ENCODE measurements at places on chromosomes 16 and 17. TPM values are rescaled to one million over a fixed set of nuclear protein-coding genes. Genes with fewer than 3 reads are reported as not detected.

- no peak for DNase-seq
Measured at GRCh38 chr17:9054126-9054975, 33.0 kb downstream of the NTN1 start.

- peak; percentile 51 for DNase-seq
Measured at GRCh38 chr17:29292071-29292991, 1.6 kb downstream of the NUFIP2 start.

- no peak for DNase-seq
Measured at GRCh38 chr17:58272367-58273280, 8.1 kb downstream of the MPO start.

GRCh38 chr16:75317101-75317522 lies 65.7 kb upstream of the BCAR1 start:
- no peak for DNase-seq

DNA sequence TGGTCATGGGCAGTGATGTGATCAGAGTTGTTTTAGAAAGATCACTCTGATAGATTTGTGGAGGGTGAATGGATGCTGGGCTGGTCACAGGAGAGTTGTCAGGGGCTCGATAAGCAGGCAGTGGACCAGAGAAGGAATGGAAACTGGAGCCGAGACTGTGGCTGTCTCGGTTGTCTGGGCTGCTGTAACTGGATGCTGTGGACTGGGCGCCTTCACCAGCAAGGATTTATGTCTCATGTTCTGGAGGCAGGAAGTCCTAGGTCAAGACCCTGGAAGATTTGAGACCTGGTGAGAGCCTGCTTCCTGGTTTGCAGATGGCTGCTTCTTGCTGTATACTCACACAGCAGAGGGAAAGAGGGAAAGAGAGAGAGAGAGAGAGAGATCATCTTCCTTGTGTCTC lies 203.6 kb downstream of the HS3ST4 start:
- peak; percentile 14 for DNase-seq

DNA sequence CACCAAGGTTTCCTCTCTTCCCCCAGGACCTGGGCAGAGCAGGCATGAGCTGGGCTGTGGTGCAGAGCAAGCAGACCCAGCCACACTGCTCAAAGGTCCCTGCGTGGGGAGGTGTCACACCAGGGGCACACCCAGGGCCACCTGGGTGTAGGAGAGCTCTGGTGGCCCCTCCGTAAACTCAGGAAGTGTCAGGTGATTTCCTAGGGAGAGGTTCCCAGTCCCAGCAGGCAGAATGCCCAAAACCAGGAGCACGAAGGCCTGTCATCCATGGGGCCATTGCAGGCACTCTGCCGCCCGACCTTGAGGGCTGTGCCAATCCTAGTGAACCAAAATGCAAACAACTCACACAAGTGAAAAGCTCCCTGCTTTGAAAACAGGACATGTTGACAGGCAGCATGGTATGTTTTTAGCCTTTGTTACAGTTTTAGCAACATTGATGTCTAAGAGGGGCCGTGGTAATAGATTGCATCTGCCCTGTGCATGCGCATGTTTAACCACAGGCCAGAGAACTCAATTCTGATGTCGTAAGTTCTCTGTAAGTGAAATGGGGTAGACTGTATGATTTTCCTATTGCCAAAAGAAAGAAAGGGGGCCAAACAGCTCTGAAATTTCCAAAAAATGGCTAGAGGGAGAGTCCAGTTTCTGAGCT lies 21.3 kb downstream of the CIBAR2 start:
- no peak for DNase-seq

DNA sequence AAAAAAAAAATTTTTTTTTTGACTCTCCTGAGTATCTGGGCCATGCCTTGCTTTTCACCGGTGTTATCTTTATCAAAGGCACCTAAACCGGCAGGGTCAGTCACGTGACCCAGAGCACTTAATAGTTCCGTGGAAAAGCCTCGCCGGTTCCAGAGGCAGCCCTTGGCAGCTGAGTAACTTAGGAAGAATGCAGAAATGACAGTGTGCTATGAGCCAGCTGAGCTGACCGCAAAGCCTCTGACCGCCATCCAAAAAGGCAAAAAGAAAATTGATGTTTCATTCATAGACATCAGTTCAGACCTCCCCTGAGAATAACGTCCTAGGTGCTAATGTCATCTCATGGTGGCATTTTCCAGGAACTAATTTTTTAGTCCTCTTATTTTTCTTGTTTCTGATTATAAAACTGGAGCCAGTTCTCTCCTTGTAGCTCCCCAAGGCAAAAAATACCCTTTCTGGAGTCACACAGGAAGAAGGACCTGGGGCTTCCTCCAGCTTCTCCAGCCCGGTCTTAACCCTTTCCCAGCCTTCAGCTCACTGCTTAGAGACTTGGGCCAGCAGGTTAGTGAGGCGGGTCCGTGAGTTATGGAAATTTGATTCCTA lies 122.6 kb downstream of the SOCS1 start:
- DNase-seq, result peak; percentile 88

DNA sequence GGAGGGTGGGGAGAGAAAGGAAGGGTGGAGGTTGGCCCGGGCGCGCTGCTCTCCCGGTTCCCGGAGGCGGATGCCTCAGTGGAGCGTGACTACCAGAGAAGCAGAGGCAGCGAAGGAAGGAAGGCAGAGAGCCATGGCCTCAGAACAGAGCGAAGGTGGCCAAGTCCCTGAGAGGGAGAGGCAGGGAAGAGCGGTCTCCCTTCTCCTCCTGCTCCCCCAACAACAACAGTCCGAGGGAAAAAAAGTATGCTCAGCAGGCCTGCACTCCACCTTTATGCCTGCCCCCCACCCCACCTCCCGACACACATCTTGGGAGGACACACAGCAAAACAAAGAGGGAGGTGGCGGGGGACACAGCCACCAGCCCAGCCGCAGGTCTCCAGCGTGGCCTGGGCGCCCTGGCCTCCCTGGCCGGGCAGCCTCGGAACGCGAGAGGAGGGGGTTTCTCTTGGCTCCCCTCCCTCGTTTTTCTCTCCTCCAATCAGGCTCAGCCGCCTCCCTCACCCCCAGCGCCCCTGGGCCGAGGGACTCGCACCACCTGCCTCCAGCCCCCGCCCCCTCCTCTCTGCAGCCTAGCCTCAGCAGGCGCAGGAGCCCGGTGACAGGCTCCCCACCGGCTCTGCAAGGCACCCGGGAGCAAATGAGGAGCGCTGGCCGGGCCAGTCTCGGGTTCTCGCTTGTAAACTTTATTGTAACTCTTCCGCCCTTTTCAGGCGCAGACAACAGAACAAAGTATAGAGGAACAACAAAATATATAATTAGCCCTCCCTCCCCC lies 1.1 kb upstream of the HOXB7 start:
- DNase-seq, result peak; percentile 79

DNA sequence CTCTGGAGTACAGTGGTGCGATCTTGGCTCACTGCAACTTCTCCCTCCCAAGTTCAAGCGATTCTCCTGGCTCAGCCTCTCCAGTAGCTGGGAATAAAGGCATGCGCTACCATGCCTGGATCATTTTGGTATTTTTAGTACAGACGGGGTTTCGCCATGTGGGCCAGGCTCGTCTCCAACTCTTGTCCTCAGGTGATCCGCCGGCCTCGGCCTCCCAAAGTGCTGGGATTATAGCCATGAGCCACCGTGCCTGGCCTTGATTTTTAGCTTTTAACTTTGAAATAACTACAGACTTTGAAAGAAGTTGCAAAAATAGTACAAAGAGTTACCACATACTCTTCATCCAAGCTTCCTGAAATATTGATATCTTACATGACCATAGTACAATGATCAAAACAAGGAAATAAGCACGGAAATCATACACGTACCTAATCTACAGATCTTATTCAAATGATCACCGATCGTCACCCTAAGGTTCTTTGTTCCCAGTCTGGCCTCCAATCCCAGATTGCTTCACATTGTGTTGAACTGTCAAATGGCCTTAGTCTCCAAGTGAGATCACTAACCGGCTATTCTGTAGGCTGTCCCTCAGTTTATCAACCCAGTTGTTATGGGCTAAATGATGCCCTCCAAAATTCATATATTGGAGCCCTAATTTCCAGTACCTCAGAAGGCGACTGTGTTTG lies 18.4 kb downstream of the NPIPA1 start:
- DNase-seq, result no peak

GRCh38 chr17:979212-979538 lies 401 bp downstream of the NXN start:
- DNase-seq, result no peak

DNA sequence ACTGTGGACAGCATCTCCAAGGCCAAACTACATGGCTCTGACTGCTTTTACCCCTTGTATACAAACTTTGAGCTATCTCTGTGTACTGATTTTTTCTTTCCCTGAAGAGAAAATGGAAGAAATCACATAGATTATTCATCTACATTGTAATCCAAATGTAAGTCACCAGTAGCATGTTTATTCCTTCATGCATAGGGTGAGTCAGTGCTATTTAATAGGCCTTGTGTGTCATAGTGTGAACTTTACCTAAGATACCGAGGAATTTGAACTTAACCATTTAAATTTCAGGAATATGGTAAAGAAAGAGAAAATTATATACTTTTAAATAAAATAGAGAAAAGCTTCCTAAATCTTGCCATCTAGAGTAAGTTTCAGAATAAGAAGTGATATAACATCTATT lies 16.5 kb downstream of the PHKB start:
- DNase-seq, result no peak

- DNase-seq, result no peak
Measured at GRCh38 chr17:73285603-73285908, 23.9 kb upstream of the CPSF4L start.

DNA sequence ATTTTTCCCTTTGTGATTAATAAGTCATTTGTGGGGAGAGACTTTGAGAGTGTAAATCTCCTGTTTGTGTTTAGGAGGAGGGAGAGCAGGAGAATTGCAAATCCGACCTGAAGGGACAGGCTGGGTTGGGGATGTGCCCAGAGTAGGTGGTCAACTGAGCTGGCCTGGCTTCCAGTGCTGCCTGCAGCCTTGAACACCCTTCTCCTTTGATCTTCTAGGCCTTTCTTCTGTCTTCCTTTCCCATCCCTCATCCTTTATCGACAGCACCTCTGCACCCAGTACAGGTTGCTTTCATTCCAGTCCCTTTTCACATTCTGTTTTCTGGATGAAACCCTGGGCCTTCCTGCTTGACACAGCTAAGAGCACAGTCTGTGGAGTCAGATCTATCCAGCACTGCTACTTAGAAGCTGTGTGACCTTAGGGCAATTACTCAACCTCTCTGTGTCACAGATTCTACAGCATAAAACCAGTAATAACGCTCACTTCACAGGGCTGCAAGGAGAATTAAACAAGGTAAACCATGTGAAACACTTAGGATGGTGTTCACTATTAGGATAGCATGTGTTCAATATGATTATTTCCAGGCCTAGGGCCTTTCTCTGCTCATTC lies 1.0 kb upstream of the CSNK2A2 start:
- DNase-seq, result no peak

- DNase-seq, result no peak
Measured at GRCh38 chr16:23537390-23537789, 19.8 kb downstream of the EARS2 start.

DNA sequence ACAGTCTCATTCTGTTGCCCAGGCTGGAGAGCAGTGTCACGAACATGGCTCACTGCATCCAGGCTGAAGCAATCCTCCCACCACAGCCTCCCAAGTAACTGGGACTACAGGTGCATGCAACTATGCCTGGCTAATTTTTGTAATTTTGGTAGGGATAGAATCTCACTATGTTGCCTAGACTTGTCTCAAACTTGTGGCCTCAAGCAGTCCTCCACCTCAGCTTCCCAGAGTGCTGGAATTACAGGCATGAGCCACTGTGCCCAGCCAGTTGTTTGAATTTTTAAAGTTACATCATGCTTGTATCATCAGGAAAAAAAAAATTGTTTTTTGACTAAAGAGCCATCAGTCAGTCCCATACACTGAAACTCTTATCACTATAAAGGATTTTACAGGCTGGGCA lies 17.1 kb upstream of the VPS4A start:
- no peak for DNase-seq

DNA sequence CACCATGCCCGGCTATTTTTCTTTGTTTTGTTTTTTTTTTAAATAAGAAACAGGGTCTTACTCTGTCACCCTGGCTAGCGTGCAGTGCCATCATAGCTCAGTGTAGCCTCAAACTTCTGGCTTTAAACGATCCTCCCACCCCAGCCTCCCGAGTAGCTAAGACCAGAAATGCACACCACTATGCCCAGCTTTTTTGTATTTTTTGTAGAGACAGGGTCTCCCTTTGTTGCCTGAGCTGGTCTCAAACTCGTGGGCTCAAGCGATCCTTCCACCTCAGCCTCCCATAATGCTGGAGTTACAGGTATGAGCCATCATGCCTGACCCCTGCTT lies 59.7 kb downstream of the WWP2 start:
- no peak for DNase-seq

DNA sequence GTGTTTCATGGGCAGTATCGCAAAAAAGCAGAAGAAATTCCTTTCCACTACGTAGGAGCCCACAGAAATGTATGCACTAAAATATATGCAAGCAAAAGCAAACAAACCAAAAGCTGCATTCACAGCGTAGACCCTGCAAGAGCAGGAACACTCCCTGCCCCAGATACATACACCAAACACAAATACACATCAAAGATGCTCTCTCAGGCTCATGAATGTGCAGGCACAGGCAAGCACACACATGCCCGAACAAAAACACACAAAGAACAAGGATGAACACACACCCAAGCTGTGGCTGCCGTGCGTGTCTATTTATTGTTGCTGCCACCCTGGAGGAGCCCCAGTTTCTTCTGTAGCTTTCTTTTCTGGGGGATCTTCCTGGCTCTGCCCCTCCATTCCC lies 1.7 kb downstream of the NUPR1 start:
- DNase-seq, result no peak

DNA sequence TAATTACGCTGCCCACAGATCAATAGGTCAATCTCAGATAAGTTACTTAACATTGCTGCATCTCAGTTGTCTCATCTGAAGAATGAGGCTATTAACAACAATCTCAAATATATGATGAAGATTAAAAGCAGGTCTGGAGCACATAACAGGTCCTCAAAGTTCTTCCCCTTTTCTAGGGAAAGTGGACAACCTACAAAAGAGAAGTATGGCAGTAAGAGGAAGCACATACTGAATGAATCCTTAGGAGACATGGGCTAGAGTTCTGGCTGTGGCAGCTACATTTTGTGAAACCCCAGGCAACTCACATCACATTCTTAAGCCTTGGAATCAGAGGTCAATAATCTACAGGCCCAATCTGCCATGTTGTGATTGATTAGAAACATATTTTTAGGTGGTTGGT lies 180.6 kb downstream of the PCTP start:
- DNase-seq, result no peak

GRCh38 chr16:77721752-77722308 lies 484 bp upstream of the NUDT7 start:
- DNase-seq, result no peak

DNA sequence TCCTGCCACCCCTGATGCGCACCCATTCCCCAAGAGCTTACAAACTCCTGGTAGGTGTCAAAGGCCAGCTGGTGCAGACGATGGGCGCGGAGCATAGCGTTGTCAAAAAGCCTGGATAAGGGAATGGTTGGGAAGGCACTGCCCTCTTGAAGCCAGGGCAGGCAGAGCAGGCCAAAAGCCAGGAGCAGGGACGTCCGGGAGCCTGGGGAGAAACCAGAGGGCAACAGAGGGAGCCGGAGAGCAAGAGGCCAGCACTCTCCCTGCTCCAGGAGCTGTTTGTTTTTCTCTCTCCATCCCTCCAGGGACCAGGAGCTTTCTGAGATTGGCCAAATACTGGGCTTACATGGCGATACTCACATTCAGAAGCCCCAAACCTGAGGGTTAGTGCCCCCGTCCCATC lies 334 bp downstream of the GH1 start:
- DNase-seq, result no peak

- no peak for DNase-seq
Measured at GRCh38 chr17:59542960-59543635, 22.3 kb upstream of the DHX40 start.

- peak; percentile 73 for DNase-seq
Measured at GRCh38 chr17:17151055-17151454, 55.1 kb downstream of the PLD6 start.

Gene NUDT7
- 25.3 TPM for total RNA-seq

Gene OGFOD3
- 68.3 TPM for total RNA-seq

Gene NLRP1
- 6.4 TPM for total RNA-seq

Gene HOXB1
- not detected for total RNA-seq

Gene ACSF2
- 33.1 TPM for total RNA-seq
